ENCODE measurements at places on chromosomes 2 and 18.

DNA sequence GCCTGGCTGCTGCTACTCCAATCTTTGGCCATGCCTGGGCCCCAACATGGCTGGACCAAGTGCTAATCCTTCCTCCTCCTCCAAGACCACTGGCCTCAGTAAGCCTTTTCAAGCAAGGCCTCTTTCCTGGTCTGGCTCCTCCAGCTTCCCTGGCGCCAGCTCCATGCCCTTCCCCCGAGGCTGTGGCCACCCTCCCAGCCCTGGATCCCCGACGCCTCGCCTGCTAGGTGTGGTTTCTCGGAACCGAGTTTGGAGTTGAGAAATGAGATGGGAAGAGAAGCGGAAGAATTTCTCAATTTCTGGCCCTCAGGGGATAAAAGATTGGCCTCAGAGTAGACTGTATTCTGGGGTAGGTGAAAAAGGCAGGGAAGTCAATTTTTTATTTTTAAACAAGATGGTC, 46.4 kb downstream of the ADCY3 start:
- no peak for DNase-seq

DNA sequence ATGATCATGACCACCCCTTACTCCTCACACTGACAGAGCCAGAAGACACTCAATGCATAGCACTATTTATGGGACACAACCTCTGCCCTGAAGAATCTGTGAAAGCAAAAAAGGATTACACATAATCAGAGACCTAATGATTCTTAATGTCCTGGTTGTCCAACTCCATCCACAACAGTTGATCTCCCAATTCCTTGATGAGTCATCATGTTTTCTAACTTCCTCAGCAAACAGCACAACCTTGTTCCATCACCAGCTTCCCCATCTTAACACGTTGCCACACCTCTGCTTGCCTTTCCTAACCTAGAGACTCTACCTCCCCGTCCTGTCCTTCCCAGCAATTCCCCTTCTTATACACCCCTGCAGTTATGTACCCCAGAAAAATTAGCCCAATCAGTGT, 13.2 kb upstream of the MARCHF4 start:
- no peak for DNase-seq

- DNase-seq: no peak
Measured at GRCh38 chr2:96945014-96945413, 41.4 kb downstream of the FAM178B start.

DNA sequence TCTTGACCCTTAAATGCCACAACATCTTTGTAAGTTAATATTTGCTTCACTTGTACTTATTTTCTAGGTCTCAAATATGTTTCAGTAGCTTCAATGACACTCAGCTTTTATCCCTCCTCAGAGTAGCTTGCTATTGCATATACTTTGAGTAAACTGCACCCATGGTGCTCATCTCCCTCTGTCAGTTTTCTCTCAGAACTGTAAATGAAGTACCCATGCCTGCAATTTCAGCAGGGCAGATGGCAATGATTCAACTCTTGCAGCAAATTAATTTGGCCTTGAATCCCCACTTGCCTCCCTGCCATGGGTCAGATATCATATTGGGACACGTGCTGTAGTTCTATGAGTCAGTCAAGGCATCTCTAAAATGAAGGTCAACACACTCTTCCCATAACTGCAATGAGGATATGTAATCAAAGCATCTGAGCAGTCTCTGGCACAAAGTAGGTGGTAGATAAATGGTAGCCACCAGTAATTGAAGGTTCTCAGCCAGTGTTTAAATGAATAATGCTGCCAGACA, 225.8 kb downstream of the PIEZO2 start:
- DNase-seq: no peak

All from activated CD4-positive, alpha-beta memory T cell treated with anti-CD3 and anti-CD28 coated beads, Interleukin-2, amount 10 ng/mL, durations not matched to agents 7 days and 5 days (primary cell).